ENCODE measurements at places on chromosomes 5 and 9.

DNA sequence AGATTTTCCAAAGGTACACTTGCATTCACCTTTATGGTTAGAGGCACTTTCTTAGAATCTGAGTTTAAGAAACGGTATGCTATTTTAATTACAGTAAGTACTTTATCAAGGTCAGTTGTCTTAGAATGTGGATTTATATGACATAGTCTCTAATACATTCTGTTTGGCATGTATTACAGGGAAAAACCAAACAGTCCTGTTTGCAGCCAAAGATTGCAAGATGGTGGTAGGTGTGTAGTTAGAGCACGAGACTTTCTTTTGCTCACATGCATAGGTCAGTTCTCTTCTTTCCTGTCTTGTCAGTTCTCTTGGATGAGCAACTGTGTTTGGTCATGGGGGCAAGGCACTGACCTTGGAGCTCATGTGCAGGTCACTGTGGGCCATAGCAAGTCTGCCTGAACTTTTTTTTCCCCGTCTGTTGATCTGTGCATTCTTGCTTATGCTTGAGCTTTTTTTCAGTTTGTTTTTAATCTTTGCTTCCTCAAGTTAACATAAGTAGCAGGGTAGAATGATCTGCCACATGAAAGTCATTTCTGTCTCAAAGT lies 20.6 kb downstream of the ZSWIM6 start:
- H3K27me3 ChIP-seq, result no peaks in the 10 kb centered on the region
- DNase-seq, result no peak
- no peak overlapping the region for H3K4me3 ChIP-seq
- peak overlapping the region; percentile 59 for H3K27ac ChIP-seq
- H3K4me1 ChIP-seq, result peaks cover 54% of the 10 kb centered on the region
- H3K36me3 ChIP-seq, result peaks cover 4% of the 10 kb centered on the region

DNA sequence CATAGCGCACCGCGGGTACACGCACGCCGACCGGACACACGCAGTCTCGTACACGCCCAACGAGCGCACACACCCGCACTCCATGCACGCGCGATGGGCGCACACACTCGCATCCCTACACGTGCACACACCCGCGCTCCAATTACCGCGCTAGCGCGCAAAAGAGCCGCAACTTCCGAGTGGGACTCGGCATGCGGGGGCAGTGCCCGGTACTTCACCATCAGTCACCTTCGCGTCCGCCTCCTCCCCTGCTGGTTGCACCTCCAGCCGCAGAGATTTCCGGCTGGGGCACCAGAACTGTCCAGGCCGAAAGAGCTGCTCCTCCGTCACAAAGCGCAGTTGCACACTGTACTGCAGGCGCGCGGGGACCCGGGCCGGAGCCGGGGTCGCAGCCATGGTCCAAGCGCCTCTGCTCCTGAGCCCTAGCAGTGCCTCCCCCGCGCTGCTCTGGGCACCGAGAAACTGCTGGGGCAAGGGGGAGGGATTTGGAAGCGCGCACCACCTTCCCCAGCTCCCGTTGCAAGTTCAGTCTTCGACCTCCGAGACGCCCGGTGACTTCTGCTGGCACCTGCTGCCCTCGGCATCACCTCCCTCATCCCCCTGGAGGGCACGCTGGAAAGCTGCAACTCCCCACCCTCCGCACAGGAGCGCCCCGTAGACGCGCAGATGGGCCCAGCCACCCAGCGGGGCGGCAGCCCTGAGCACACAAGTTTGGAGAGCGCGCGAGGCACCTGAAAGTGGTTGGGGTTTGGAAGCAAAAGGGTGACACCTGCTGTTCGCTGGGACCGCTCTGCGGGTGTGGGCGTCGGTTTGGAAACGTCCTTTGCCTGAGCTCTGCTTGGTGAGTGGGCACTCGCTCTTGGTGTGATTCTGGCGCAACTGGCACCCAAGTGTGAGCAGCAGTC lies 337.4 kb upstream of the PUM3 start:
- peaks cover 47% of the 10 kb centered on the region for H3K27me3 ChIP-seq
- no peak overlapping the region for H3K27ac ChIP-seq
- H3K36me3 ChIP-seq, result no peaks in the 10 kb centered on the region
- peaks cover 8% of the 10 kb centered on the region for H3K4me1 ChIP-seq

DNA sequence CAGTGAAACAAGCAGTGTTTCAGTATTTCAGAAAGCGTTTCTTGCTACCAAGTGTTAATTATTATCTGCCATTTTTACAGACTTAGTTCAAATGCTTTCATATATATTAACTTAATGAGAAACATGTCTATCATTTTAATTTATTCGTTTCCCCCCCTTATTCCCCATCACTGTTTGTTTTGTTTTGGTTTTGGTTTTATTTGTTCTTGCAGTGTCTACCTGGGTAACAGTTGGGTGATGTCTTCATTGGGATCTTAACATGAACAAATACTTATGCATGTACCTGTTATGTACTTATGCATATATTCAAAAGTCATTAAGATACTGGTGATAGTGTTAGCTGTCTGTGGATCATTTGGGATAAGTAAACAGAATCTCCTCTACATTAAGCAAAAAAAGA lies 108.0 kb downstream of the CDC42SE2 start:
- peaks cover 6% of the 10 kb centered on the region for H3K4me1 ChIP-seq
- H3K4me3 ChIP-seq, result no peak overlapping the region
- H3K27me3 ChIP-seq, result no peaks in the 10 kb centered on the region
- no peak overlapping the region for H3K27ac ChIP-seq
- peaks cover 9% of the 10 kb centered on the region for H3K36me3 ChIP-seq

DNA sequence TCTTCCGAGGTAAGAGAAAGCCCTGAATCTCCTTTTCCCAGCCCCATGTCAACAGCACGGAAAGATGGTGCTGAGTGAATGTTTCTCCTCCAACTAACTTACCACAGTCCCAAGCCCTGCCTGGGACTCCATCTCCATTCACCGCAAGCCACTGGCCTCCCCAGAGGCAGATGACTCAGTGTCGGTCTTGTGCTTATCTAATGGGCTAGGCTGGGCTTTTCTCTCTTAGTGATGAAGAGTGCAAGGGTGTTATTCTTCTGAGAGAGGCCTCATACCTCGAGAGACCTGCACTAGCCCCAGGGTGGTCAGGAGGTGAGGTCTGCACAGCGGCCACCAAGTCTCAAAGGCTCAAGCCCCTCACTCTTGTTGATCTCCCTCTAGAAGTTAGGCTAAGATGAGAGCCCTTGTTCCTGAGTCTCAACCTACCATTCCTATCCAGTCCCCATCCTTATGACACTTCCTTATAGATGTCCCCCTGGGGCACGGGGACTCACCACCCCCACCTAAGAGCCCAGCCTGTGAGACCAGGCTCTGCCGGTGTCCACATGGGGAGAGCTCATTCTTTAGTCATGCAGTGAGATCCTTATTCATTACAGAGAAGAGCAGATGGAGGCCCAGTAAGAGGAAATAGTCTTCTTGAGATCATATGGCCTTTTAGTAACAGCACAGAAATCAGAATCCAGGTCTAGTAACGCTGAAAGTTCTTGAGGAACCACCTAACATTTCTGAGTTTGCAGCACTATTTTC lies 127.0 kb downstream of the SAXO1 start:
- H3K36me3 ChIP-seq, result peaks cover 5% of the 10 kb centered on the region
- H3K4me3 ChIP-seq, result no peak overlapping the region
- H3K27ac ChIP-seq, result no peak overlapping the region

DNA sequence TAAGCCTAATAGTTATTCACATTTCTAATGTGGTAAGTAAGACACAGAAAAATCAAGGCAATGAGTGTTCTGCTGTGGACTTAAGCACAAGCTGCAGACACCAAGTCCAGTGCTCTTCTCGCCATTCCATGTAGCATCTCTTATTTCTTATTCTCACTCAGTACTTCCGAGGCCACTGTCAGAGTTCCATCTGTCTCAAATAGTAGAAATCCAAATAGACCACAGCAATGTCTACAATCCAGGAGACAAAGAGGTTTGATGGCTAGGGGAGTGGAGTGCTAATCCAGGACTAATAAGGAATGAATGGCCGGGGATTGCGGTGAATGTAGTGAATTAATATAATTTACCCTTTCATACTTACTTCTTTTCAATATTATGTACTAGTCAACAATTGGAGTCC lies 147.3 kb downstream of the FBXL7 start:
- H3K4me1 ChIP-seq, result peaks cover 6% of the 10 kb centered on the region
- no peak overlapping the region for H3K4me3 ChIP-seq
- DNase-seq, result no peak
- H3K27ac ChIP-seq, result no peak overlapping the region
- no peaks in the 10 kb centered on the region for H3K36me3 ChIP-seq
